ENCODE measurements at places on chromosomes 5 and 9.

DNA sequence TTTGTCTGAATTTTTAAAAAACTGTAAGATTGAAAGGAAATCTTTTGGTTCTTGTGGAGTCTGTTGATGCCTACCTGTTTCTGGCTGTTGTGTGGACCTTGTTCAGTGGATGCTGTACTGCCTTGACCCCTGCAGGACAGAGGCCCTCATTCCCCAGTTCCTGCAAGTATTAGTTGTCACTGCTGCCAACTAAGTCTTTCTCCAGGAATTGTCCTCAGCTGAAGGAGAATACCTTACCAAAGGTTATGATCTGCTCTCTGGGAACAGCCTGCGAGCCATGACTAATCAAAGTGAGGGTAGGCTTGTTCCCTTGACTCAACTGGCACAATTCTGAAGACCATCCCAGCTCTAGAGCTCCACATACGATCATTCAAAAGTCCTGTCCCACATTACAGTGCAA lies 145.3 kb upstream of the FST start:
- DNase-seq, result no peak

- no peak for DNase-seq
Observed at GRCh38 chr9:98289614-98290201, 34.3 kb upstream of the TBC1D2 start.

GRCh38 chr9:107669422-107669821 lies 179.9 kb upstream of the KLF4 start:
- DNase-seq, result no peak

- DNase-seq, result no peak
Observed at GRCh38 chr5:152337484-152337883, 67.6 kb downstream of the NMUR2 start.

DNA sequence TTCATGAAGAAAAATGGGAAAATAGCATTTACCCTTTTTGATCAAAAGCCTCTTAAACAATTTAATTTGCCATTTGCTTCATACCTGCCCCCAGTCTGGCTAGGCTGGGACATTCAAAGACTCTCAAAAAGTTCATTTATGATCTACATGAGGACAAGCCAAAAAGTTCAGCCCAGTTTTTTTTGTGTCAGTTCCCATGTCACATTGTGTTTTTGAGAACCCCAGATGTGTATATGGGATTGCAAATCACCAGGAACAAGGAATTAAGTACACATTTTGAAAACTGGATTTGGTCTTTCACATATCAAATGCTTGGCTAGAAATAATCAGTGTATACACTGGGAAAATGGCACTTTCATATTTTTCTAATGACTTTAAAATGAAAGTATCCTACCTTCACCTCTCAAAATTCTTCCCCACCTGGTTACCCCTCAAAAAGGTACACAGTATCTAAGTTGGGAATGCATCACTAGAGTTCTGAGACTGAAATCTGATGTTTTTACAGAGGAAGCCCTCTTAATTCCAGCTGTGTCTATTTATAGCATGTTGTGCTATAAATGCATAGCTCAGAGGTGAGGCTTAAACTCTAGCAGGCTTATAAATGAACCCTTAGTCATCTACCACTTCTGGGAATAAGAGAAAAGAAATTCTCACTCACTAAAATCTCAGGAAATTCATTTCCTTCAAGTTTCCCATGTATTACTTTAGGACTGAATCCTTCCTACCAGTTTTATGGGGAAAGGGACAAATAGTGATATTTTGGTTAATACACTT lies 9.3 kb downstream of the STOM start:
- peak; percentile 48 for DNase-seq

DNA sequence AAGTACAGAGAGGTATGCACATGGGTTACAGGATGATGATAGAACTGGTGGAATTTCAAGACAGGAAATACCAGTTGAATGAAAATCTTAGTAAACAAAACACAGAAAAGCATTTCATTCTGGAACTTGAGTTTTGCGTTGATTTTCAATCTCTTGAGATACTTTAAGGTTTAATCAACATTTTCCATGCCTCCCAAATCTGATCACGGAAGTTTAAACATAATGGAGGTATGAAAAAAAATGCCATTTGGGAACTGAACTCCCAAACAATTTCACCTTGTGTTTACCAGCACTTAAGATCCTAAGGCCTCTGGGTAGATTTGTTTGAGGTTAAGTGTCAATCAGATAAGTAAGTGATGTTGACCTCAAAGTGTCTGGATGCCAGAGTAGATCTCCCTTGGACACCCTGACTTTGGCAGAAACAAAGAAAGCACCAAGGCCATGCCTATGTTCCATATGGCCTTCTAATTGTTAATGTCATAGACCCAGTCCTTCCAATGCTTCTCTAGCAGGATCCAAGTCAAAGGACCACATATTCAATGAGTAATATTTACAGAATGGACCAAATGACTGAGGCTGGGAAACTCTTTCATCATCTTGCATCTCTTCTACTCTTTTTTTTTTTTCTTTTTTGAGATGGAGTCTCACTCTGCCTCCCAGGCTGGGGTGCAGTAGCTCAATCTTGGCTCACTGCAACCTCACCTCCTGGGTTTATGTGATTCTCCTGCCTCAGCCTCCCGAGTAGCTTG lies 216.9 kb downstream of the ARRDC3 start:
- DNase-seq, result no peak

- DNase-seq, result no peak
Observed at GRCh38 chr9:72297516-72297915, 67.5 kb downstream of the ZFAND5 start.

GRCh38 chr9:122220673-122221182 lies 8.0 kb downstream of the LHX6 start:
- DNase-seq, result no peak

DNA sequence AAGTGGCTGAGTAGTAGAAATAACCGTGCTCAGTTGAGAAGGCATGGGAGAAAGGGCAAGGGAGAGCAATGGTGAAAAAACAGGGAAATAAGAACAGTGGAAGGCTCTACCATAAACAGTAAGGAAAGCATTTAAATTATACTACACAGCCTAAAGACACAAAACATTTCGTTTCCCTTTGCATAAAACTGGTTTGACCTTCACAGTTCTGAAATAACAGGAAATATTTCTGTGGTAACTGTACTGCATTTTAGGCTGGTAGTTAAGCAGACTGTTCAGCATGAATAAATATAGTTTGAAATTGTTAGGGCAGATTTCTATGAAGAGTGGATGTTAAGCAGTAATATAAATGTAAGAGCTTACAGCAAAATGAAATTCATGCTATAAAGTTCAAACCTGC lies 147.5 kb downstream of the CSNK1G3 start:
- no peak for DNase-seq

DNA sequence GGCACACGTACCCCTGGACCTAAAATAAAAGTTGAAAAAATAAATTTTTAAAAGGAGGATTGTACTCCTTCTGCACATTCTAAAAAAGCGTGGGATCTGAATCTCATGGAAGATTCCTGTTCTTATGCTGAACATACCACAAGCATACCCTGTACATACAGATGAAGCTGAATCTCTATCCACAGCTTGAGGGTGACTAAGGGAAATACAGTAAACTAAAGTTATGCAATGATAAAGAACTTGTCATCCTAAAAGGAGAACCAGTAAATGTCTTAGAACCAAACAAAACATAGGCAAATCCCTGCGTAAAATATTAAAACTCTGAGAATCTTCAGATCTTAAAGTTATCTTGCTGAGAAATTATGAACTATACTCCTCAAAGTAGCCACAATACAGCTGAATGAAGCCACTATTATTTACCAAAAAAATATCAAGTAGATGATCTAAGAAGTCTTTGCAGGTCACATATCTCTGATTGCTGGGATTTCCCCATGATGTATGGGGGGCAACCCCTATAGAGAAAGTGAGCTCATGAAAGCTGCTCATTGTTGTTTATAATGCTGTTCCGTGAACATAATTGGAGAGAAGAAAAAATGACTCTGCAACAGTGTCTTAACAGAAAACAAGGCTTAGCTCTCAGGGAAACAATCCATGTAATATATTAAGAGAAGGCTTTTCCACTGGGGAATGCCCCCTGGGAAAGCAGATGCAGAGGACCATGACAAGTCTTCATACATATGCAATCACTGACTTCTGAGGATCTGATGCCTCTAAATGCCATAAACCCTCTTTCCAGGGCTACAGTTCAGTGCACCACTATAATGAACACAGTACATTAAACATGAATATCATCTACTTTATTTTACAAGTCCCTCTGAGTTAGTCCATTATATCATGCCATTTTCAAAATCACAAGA lies 210.1 kb downstream of the EPB41L4A start:
- peak; percentile 59 for DNase-seq

DNA sequence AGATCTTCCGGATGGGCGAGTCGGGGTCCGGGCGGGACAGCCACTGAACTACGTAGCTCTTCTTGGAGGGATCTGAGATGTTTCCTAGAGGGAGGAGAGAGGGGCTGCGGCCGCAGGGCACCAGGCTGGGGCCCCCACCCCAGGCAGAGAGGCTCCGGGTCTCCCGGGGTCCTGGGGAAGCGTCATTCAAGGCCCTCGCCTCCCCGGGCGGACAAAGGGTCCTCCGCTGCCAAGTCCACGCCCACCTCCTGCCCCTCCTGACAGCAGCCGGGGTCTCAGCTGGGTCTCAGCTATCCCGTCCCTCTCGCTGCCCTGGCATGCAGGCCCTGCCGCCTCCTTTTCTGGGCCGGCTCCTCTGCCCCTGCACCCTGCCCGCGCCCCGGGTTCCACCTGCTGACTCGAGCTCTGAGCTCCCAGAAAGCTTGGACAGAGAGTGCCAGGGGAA lies 61.5 kb downstream of the ZNF354C start:
- DNase-seq, result no peak

DNA sequence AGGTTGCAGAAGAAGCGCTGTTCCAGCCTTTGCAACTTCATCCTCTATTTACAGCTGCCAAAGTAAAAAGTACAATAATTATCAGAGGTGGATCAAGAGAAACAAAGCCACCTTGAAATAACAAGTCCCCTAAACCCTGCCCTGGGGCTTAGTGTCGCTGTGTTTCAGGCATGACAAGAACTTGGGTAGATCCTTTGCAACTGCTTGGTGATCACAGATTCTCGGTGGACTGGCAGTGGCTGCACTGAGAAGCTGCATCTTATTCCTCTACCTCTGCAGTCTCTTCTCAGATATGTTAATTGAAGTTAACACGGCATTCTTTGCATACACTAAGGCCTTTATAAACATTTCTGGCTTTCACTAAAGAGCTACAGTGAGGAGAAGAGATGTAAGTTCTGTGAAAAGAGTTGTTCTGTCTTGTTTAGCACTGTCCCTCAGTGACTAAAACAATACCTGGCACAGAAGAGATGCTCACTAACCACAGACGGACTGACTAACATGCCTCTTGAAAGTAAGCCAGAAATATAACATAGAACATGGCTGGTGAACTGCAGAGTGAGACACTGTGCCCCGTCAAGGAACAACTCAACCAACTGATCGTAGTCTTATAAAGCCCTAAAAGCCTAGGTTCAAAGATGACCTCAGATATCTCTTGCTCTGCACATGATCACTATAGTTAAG lies 144.2 kb downstream of the MLLT3 start:
- no peak for DNase-seq
